GM12865 (cell line): ENCODE measurements at places on chromosomes 12 and 14.

DNA sequence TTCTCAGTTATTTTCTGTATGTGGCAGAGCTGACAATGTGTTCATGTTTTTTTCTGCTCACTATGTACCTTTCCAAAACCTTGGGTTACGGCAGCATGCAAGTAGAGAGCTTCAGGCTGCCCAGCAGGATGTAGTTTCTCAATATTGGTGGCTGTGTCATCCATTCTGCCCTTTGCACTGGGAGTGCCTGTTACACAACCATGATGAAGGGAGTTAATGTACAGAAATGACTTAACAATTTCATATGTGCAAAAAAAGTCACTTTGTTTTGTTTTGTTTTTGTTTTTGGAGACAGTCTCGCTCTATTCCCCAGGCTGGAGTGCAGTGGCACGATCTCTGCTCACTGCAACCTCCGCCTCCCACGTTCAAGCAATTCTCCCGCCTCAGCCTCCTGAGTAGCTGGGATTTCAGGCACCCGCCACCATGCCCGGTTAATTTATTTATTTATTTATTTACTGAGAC, 6.1 kb upstream of the CNIH1 start:
- DNase-seq, result no peak

- DNase-seq, result no peak
Measured at GRCh38 chr12:18296909-18297280, 35.6 kb downstream of the PIK3C2G start.

- peak; percentile 88 for DNase-seq
Measured at GRCh38 chr12:8996682-8997405, 7.5 kb downstream of the KLRG1 start.

DNA sequence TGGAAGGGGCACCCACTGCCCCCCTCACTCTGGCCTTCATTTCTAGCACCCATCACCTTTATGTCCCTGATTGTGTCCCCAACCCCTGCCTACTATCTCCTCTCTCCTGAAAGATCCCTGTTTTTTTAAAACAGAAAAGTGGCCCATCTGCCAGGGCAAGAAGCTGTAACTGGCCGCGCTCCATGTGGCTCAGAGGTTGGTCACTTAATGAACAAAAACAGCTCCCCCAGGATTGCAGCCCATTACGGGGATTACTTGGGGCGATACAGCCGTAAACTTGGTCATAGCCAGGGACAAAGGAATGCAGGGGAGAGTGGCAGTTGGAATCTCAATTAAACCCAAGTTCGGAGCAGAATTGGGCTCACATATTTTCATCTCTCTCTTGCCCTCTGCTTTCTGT, 34.8 kb upstream of the VSX2 start:
- no peak for DNase-seq

- peak; percentile 96 for DNase-seq
Measured at GRCh38 chr12:121536054-121536898, 44.5 kb downstream of the KDM2B start.

DNA sequence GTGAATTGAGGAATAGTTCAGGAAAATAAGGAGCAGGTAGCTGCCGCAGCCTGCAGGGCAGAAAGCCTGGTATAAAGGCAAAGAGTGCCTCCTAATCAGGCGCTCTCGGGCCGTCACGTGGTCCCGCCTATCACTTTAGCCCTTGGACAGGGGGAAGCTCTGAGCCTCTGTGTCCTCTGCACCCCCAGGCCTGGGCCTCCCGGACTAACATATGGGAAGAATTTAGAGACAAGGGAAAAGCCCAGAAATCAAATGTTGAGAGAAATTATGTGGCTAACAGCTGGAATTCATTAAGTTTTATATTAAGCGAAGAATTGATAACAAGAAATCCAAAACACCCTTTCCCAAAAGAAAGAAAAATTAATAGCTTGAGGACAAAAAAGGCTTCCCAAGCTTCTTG, 417.7 kb downstream of the ATP23 start:
- DNase-seq, result no peak

GRCh38 chr12:123393747-123394146, 9.8 kb downstream of the KMT5A start:
- no peak for DNase-seq

GRCh38 chr12:95718006-95718431, 72.5 kb downstream of the NTN4 start:
- DNase-seq, result no peak

- peak; percentile 47 for DNase-seq
Measured at GRCh38 chr14:93956514-93957332, 19.6 kb downstream of the ASB2 start.

GRCh38 chr12:13200841-13201240, 4.3 kb downstream of the EMP1 start:
- DNase-seq, result no peak

GRCh38 chr14:76320486-76320885, 55.5 kb upstream of the ESRRB start:
- DNase-seq, result no peak

GRCh38 chr12:117412465-117413188, 51.2 kb upstream of the NOS1 start:
- no peak for DNase-seq

DNA sequence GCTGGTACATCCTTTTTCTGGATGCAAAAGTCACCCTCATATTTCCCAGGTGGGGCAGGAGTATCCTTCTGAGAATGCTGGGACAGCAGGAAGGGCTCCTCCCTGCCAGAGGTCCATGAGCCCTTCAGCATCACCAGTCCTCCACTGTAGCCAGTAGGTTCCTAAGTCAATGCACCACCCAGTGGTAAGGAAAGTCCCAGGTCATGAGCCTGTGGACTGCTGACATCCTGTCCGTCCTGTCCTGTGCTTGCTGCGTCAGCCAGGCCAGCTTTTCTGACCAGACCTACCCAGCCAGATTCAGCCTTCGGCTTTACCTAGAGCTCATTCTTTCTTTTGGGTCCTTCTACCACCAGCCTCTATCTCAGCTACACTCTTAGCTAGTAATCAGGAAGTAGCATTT, 23.0 kb upstream of the ACTN1 start:
- peak; percentile 17 for DNase-seq

- DNase-seq, result no peak
Measured at GRCh38 chr12:48379794-48380193, 29.1 kb upstream of the ZNF641 start.

- no peak for DNase-seq
Measured at GRCh38 chr14:73746520-73747378, 32.6 kb upstream of the PNMA1 start.

GRCh38 chr14:61803755-61804154, 41.5 kb downstream of the SNAPC1 start:
- DNase-seq, result peak; percentile 20

DNA sequence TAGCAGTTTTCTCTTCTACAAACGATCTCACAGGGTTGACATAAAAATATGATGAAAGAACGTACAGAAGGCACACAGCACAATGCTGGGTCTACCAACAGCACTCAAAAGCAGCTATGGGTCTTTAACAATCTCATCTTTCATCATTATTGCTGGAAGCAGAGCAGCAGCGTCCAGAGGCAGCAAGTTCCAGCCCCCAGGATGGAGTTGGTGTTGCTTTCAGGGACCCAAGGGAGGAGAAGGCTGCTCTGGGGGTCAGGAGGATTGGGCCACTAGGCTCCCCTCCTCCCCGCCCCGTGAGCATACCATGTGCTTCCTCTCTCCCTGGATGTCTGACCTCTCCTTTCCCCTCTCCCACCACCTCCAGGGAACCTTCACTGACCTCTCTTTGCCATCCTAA, 13.3 kb downstream of the KCTD10 start:
- DNase-seq, result no peak

DNA sequence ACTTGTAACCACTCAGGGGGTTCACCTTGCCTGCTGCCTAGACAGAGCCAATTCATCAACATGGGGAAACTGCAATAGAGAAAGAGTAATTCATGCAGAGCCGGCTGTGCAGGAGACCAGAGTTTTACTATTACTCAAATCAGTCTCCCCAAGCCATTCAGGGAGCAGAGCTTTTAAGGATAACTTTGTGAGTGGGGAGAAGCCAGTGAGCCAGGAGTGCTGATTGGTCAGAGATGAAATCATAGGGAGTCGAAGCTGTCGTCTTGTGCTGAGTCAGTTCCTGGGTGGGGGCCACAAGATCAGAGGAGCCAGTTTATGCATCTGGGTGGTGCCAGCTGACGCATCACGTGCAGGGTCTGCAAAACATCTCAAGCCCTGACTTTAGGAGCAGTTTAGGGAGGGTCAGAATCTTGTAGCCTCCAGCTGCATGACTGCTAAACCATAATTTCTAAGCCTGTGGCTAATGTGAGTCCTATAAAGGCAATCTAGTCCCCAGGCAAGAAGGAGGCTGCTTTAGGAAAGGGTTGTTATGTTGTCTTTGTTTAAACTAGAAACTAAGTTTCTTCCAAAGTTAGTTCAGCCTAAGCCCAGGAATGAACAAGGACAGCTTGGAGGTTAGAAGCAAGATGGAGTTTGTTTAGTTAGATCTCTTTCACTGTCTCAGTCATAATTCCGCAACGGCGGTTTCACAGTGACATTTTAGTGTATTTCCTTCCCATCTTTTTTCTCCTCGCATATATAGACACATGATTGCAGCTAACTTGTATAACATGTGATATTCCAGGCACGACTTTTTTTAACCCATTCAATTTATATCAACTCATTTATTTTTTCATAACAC, 68.9 kb upstream of the NCOR2 start:
- DNase-seq, result peak; percentile 28

DNA sequence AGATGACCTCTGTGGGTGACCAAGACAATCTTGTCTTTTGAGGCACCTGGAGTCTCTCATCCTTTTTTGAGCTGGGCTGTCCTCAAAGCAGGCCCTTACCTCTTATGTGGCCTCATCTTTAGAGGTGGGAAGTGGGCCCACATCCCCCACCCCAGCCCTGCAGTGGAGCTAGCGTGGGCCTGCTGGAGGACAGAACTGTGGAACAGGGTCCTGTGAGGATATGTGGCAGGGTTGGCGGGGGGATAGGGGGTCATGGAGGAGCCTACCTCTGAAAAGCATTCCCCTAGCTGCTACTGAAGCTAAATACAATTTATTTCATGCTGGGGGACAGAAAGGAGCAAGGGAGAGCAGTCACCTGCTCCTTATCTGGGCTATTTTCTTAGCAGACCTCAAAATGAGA, 457 bp upstream of the GPD1 start:
- no peak for DNase-seq

DNA sequence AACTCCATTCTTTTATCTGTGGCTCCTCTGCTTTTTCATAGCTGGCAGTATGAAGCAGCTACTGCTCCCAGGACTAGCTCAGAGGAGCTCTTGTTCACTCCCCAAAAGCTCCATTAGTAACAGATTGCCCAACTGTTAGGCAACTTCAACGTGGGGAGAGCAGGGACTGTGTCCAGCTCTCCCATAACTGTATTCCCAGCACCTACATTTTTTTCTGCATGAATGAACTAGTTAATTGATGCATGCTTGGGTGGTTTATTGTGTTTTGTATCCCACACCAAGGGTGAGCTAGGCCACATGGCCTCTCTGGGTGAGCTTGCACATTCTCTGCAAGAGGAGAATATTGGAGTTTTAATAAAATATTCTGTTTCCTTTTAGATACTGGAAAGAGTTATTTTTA, 15.2 kb downstream of the STON2 start:
- DNase-seq, result no peak

- DNase-seq, result peak; percentile 67
Measured at GRCh38 chr12:96121271-96121711, 72.9 kb upstream of the ELK3 start.

- DNase-seq, result peak; percentile 43
Measured at GRCh38 chr14:81535396-81536164, 1.9 kb upstream of the SEL1L start.

DNA sequence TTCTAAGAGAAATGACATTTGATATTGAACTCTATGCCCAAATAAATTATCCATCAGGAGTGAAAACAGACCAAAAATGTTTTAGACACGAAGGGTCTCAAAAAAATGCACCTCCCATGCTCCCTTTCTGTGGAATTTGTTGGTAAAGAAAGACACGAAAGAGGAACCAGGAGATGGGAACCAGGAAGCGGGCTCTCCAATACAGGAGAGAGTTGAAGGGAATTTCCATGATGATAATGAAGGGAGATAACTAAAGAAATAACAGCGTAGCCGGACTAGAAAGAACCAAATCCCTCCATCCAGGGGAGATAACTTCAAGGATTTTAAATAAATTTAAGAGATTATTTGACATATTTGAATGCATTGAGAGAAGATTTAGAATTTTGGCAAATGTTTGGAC, 183.0 kb downstream of the DUSP6 start:
- DNase-seq, result no peak

- DNase-seq, result no peak
Measured at GRCh38 chr12:84636801-84637290, 275.8 kb downstream of the SLC6A15 start.

DNA sequence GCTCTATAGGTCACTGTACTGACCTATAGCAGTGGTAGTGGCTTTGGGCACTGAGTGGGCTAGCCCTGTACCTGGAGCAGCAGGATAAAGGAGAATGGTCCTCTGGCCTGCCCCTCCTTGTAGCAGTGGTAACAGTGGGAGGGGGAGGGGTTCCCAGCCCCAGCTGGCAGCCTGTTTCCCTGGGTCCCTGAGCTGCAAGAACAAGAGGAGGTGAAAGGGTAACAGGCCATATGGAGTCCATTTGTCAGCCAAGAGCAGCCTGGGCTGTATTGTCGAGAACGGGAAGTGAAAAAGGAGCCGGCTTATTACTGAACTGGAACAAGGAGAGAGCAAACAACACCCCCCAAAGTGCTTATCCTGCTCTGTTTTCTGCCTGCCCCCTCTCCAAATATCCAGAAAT, 73.8 kb upstream of the SRSF5 start:
- peak; percentile 83 for DNase-seq

DNA sequence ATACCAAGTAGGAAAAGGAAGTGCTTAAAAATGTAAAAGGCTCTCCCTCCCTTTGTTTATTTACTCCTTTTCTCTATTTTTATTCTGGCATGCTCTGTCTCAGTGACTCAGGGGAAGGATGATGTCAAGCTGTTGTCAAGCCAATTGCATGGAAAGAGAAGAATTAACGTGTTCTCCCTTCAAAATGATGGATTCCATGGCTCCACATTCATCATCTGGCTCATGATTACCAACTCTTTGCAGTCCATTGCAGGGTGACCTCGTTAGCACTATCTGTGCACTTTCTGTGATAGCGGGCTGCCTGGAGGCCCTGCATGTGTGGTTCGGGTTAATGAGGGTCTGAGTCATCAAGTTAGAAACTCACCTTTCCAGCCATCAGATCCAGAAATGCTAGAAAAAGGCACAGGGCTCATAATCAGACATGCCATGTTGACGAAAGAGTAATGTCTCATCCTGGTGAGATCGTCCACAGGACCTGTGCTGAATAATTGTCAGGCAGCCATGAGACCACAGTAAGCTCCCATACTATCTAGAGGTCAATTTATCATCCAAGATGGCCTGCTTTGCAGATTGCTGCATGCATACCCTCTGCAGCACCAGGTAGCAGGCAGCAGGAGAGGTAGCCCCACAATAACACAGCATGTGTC, 79.2 kb upstream of the BTG1 start:
- DNase-seq, result no peak
